ENCODE measurements at places on chromosomes 2 and 18.

GRCh38 chr18:2338601-2339000, 232.7 kb downstream of the METTL4 start:
- DNase-seq = no peak

DNA sequence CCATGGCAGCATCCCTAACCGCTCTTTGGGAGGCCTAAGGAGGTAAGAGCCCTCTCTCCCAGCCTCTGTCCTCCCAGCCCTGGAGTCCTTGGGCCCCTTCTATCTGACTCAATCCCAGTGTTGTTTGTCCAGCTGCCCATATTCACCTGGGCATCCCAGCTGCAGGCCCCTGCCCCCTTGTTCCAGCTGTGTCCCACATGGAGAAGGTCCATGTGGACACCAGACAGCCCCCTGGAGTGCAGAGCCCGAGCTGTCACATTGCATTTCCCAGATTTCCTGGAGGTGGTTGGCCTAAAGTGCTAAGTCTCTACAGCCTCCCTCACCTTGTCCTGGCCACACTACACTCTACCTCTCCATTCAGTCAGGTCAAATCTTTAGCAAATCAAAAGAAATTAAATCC, 42.5 kb downstream of the PSD4 start:
- DNase-seq = no peak

- no peak for DNase-seq
Observed at GRCh38 chr2:63790906-63791305, 50.8 kb upstream of the UGP2 start.

GRCh38 chr2:150402953-150403352, 84.5 kb downstream of the RND3 start:
- no peak for DNase-seq

- DNase-seq = no peak
Observed at GRCh38 chr2:240932724-240933047, 26.6 kb downstream of the CROCC2 start.

- no peak for DNase-seq
Observed at GRCh38 chr2:117359266-117359914, 455.1 kb upstream of the DDX18 start.

- no peak for DNase-seq
Observed at GRCh38 chr2:111226876-111227700, 106.4 kb downstream of the BCL2L11 start.

DNA sequence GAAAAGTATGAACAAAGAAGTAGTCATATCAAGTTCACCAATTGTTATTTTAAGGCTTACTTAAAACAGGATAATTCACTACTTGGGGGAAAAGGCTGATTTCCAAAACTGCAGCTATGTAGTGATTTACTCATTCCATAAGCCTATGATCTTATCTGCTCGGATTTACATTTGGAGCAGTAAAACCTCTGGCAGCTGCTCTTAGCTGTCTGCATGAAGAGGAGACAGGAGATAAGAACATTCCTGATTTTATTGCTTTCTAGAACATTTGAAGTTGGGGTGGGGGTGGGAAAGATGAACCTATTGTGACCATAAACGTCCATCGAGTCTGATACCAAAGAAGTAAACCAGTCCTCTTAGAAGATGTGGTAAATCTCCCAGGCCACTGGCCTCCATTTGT, 120.9 kb downstream of the MMADHC start:
- no peak for DNase-seq

DNA sequence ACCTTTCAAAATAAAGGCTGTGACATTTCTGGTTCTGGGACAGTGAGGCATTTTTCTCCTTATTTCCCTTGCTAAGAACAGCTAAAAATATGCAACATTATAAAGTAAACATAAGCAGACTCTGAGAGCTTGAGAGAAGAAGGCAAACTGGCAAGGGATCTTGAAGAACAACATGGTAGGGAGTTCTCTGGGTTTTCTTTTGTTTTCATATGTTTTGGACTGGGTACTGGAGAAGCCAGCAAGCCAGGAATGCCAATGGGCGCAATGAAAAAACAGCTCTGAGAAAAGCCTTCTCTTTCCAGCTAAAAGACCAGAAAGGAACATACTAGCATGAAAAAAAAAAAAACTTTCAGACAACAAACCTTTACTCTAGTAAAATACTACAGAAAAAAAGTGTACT, 351.4 kb upstream of the HS6ST1 start:
- no peak for DNase-seq

GRCh38 chr2:219350710-219351221, 18.2 kb upstream of the RESP18 start:
- no peak for DNase-seq

DNA sequence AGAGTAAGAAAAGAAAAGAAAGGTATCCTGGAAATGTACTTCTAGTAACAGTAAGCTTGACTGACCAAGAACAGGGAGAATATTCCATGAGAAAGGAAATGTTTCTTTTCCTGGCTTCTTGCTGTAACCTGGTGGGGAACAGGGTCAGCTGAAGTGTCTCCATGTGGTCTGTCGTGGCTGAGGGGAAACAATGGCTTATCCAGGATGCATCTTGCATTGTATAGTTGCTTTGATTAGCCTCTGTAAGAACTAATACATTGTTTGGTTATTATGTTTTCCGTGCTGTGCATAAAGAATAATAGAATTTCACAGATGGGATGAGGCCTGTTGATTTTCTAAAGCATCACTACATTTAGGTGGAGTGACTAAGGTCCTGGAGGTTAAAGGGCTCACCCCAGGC, 4.9 kb downstream of the CREG2 start:
- DNase-seq = no peak

DNA sequence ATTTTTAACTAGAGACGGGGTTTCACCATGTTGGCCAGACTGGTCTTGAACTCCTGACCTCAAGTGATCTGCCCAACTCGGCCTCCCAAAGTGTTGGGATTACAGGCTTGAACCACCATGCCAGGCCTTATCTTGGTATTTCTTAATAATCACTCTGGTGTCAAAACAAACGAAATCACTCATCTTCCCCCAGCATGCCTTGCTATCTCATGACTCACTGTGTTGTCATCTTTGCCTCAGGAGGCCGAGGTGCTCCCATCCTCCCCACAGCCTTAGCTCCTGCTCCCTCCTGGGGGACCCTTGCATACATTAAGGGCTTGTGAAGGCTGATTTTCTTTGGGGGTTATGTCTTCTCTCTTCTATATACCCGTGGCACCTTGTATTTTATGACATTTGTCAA, 250.1 kb upstream of the DPP10 start:
- DNase-seq = no peak

- no peak for DNase-seq
Observed at GRCh38 chr18:73908323-73908722, 239.3 kb downstream of the FBXO15 start.

- no peak for DNase-seq
Observed at GRCh38 chr2:9230051-9230802, 23.6 kb downstream of the ASAP2 start.

Data from NCI-H2107 (cell line).